NCI-H1436 treated with DMSO at 0.1 percent for 48 hours (cell line): ENCODE measurements at places on chromosomes 1 and 21.

GRCh38 chr1:110580244-110580643 is 25.9 kb downstream of the KCNA2 start:
- DNase-seq: no peak

DNA sequence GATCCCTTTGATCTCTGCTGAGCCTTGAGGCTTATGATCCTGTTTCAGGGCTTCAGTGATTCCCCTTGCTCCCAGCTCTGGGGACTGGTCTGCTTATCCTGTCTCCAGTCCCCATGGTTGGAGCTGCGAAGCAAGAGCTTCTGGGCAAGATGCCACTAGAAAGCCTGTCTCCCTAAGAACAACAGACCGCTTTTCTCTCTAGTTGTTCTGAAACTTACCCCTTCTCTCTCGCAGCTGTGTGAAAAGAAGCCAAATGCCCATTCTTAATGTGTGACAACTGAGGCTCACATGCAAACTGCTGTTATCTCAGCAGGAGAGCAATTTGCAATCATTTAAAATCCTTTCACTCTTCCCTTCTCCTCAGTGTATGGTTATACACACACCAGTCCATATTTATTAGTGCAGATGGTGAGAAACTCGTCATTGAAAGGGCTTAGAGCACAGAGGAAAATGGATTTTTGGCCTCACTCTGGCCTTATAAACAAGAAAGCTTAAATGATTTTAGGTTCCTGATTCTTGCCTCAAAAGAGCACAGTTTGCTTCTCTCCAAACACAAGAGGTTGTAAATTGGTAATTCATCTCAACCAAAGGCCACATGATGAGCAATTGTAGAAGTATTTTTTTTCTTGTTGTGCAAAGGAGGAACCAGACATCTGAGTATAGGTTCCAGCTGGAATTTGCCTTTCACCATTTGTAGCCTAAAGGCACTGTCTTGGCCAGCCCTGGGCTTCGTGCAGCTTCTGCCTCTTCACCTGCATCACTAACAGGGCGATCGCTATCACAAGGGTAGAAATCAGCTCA is 179.2 kb upstream of the LMO4 start:
- no peak for DNase-seq

GRCh38 chr1:45583666-45584350 is at the start of gene NASP:
Gene NASP (plus strand): TSS chr1:45584041. CDS start chr1:45584147, 106 bp downstream.
- DNase-seq: peak; percentile 20

- no peak for DNase-seq
Observed at GRCh38 chr1:196660852-196661251, 9.0 kb downstream of the CFH start.

DNA sequence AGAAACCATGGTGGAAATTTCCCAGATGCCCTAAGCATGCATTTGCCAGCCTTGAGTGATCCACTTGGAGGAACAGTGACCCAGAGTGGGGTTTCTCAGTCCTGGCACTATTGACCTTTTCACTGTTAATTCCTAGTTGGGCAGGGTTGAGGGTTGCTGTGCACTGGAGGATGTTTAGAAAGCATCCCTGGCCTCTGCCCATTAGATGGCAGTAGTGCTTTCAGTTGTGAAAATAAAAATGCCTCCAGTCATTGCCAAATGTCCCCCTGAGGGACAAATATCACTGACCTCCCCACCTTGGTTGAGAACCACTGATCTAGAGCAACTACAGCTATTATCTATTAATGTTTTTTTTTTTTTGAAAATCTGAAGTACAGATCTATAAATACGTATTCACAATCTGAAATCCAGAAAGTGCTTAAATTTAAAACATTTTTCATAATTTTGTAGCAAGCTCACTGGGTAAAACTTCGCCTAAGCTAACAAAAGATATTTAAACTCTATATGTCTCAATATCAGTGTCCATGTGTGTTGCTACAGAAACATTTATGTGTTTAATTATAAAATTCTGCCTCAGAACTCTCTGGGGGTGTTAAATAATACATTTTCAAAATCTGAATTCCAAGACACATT is 27.3 kb downstream of the F3 start:
- DNase-seq: no peak

DNA sequence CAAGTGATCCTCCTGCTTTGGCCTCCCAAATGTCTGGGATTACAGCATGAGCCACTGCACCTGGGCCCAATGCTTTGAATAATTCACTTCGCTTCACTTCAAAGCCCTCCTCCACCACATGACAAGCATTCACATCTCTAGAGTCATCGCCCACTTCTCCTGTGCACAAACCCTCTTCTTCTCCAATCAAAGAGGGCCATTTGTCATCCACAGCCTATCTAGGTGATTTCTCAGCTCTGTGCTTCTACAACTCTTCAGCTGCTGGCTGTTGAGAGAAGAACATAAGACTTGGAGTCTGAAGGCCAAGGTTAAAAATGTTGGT is 20.1 kb upstream of the PSMB2 start:
- DNase-seq: no peak

DNA sequence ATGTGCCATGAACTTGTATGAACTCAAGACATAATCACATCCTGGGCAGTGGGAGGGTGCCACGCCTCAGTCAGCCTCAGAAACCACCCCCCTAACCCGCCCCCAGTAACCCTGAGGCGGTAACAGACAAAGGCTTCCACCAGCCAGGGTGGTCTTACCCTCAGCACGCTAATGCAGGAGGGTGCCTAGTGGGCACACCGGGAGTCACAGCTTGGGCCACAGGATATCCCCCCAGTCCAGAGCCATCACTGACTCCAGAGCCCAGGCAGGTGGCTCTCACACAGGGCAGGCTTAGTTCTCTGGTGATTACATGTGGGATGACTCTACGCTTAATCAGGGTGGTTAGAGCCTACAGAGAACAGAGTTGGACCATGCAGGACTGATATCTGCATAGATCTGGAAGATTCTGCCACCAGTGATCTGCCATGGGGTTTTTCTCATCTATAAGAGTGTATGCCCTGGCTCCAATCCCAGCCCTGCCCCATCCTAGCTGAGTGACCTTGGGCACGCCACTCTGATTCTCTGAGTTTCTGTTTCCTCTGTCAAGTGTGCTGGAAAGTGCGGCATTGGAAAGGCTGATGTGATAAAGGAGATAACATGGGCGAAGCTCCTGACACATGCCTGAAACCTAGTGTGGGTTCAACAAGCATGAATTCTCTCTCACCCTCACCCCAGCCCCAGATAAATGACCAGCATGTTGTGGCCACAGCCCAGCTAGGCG is 27.3 kb downstream of the OPTC start:
- no peak for DNase-seq

DNA sequence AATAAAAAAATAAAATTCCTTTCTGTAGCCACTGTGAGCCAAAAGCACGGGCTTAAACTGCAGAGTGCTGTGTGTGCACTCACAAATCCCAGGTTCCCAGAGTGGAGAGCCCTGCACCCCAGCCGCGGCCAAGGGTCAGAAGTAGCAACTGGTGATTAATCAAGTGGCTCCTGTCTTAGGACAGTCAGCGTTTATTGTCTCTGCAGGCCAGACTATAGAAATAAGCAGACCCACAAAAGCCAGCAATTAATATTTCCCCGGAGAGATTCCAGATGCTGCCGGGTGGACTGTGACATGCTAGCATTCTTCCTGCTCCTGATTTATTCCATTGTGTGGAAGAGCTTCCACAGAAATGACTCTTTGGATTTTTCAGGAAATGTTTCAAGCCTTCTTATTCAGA is 412.2 kb downstream of the KIF26B start:
- DNase-seq: no peak

- no peak for DNase-seq
Observed at GRCh38 chr1:58999676-59000075, 215.8 kb upstream of the JUN start.

- DNase-seq: no peak
Observed at GRCh38 chr1:15975358-15975804, 520 bp downstream of the ZBTB17 start.

DNA sequence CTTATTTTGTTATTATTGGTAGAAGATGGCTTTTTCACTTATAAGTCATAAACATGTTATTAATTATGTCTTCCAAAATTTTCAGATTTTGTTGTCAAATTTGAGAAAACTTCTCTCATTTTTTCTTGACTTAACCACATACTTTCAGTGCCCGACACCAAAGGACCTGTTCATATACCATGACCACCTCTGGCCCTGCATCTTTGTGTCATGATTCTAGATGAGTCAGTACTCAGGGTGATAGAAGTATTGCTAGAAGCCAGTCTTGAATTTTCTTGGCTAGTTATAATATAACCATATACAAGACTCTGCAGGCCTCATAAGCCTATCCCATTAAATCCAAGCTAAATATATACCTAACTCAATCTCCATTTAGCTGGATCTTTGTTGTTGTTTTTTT is 35.4 kb upstream of the DPH5 start:
- DNase-seq: no peak

DNA sequence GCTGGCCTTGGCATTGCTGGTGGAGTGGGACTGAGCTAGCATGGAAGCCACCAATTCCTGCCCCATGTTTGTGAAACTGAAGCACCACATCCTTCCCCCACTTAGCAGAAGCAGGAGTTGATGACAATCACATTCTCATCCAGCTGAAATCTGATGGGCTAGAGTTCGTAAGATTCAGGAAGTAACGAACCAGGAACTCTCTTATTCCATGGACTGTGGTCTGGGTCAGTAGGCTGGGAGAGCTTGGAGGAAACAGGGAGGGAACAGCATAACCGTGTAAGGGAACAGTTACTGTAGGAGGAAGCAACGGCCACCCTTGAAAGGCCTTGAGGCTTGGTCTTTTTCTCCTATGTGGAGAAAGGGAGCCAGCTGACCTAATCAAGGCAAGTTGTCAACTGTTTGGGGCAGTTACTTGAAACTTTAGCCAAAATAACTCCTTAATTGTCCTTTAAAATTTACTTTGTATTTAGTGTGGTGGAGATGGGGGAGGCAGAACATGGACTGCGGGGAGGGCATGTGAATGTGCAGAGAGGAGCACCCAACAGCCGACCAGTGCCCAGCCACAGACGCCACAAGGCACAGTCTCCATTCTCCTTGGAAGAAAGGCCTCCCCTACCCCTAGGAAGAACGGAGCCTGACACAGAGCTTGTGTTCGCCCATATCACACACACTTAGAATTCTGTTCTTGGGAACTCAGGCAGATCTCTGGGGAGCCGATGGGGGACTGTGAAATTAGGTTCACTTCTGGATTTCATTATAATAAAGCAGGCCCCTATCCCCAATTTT is 2.0 kb upstream of the COQ8A start:
- no peak for DNase-seq

- no peak for DNase-seq
Observed at GRCh38 chr21:36185523-36185922, 28.9 kb downstream of the DOP1B start.

- DNase-seq: no peak
Observed at GRCh38 chr1:53467391-53467790, 8.2 kb downstream of the DMRTB1 start.

- no peak for DNase-seq
Observed at GRCh38 chr1:39688706-39689105, 2.5 kb downstream of the HPCAL4 start.

DNA sequence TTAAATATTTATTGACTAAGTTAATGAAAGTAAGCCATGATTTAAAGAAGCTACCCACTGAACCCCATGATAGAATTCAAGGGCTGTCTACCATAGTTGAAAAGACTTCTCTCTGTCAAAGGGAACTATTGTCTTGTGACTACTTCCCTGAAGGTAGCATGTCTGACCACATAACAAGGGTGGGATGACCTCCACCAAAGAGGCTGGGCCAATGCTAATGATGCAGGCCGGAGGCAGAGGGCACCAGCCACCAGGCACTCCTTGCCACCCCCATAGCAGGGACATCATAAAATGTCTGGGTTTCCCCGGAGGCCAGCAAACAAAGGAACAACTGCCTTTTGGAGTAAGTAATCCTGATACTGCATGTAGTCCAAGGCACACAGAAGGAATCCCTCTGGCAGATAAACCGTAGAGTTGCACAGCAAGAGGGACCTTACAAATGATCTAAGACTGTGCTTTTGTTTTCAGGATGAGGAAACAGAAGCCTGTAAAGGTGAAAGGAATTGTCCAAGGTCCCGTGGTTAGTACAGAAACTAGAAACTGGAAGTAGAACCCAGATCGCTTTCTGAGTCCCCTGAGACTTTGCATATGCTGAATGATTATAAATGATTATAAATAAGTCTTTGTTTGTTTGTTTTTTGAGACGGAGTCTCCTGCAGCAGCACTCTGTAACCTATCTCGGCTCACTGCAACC is 33.5 kb upstream of the ITPKB start:
- no peak for DNase-seq

GRCh38 chr1:2489615-2490014 is 13.5 kb downstream of the PLCH2 start:
- DNase-seq: no peak

- peak; percentile 78 for DNase-seq
Observed at GRCh38 chr1:23562137-23562876, 3.0 kb upstream of the ID3 start.

DNA sequence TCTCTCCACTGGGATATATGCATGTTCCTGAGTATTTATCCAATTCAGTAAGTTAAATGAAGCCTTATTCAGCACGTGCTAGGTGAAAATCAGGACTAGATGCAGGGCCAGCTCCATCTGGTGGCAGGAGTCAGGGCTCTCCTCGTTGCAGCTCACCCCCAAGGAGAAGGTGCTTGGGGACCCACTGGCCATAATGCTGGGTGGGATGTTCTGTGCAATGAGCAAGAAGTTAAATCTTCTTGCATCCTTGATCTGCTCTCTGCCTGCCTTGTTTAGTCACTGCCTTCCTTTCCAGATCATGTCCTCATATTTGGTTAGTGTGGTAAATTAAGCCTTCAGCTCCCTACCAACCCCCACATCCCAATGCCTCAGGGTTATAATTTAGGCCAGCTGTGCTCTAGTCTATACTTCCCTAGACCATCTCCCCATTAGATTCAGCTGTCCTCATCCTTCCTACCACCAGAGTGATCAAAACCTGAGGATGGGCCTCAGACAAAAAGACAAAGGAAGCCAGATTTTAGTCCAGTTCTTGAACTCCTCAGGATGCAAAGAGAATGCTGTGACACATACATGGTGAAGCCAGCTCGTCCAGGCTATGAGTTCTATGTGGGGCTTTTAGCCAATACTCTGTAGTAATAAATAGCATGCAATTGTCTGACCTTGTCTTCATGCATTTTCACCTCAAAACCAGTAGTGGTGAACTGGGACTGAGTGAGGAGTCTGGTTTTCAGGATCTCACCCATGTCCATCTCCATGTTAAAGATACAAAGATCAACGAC is 55.9 kb downstream of the SEC16B start:
- DNase-seq: no peak

DNA sequence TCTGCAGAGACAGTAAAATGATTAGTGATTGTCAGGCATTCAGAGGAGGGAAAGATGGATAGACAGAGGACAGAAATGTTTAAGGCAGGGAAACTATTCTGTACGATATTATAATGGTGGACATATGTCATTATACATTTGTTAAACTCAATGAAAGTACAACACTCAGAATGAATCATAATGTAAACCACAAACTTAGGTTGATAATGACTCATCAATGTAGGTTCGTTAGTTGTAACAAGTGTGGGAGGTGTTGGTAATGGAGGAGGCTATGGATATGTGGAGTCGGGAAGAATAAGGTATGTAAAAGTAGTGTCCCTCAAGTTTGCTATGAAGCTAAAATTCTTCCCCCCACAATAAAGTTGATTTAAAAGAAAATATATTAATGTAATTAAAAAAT is 455.0 kb downstream of the BRINP3 start:
- no peak for DNase-seq
